ENCODE measurements at places on chromosomes 5 and 9. TPM values are rescaled to one million over a fixed set of nuclear protein-coding genes. Genes with fewer than 3 reads are reported as not detected.

GRCh38 chr9:27817747-27818146, 244.5 kb upstream of the C9orf72 start:
- no peak for DNase-seq

- DNase-seq, result no peak
These were observed 198.8 kb upstream of the S1PR3 start for GRCh38 chr9:88792502-88792901.

DNA sequence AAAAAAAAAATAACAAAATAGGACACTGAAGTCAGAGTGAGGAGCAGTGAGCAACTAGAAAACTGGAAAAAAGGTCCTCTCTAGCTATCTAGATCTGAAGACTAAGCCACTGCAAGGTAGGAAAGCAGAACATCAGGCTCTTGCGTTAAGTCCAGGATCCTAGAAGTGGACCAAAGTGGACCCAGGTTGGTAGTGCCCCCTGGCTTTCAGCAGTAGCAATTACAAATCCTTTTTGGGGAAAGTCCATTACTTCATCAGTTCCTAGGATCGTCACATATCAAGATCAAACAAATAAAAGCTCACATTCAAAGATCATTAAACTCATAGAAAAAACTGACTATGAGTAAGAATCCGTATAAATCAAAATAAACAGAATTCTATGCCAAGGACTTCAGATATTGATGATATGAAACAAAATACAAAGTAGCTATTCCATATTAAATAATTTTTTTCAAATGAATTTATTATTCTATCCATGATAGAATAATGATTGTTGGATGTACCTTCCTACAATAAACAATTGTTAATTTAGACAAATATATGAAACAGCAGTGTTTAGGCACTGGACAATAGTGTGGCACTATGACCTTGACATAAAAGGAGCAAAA, 6.5 kb upstream of the RICTOR start:
- peak; percentile 21 for DNase-seq

DNA sequence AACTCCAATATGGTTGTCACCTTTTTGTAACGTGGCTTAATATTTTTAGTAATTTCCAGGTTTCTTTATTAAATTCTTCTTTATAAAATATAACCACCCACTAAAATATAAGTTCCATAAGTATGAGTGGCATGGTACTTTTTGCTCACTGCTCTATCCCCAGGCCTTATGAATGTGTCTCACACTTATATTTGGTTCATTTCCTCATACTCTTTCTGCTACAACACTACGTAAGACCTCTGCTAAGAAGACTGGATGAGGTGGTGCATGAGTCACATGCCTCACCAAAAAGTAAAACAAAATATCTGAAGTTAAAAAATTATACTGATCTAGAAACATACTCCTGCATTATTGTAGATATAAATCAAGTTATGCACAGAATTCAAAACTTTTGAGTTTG, 400.9 kb downstream of the HCN1 start:
- DNase-seq, result no peak

GRCh38 chr9:79800578-79800977, 228.8 kb downstream of the TLE4 start:
- DNase-seq, result no peak

GRCh38 chr9:131475956-131476776, 26.6 kb upstream of the POMT1 start:
- no peak for DNase-seq

DNA sequence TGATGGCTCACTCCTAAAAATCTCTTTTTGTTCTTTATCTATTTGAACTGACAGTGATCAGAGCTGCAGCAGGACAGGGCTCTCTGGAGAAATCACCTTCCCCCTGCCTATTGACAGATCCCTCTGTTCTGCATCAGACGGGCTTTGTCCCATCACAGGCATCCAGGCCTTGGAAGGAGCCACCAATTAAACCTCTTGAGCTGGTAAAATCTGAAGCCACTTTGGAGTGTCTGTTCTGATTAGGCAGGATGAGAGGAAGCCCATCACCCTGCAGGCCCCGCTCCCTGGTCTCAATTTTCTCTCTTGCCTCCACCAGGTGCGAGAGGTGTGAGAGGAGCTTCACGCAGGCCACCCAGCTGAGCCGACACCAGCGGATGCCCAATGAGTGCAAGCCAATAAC, 97.7 kb downstream of the PRDM6 start:
- DNase-seq, result no peak

- DNase-seq, result no peak
These were observed 69.0 kb downstream of the MEF2C start for GRCh38 chr5:88813805-88814575.

DNA sequence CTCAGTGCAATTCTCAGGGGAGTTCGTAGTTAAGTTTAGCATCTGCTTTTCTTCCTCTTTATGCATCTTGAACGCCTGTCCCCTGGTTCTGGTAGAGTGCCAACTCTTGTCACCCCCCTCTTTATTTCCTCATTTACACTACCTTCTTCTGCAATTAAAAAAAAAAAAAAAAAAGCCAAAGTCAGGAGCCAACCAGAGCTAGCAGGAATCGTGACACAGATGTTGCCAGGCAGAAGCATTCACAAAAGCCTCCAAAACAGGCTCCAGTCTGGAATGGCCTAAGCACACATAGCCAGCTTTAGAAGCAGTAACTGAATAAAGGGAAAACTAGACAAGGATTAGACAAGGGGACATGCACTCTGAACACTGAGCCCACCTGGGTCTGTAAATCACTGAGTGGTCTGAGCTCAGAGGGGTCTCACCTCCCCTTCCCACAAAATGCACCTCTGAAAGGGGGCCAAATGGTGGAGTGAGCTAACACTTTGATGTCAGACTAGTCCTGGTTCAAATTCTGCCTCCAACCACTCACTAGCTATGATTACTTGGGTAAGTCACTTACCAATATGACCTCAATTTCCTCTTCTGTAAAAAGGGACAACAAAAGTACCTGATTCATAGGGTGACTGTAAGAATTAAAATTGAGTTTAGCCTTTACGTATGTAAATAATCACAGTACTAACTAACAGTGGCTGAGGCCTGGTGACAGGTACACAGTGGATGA, 2.0 kb downstream of the CD74 start:
- peak; percentile 47 for DNase-seq

- no peak for DNase-seq
These were observed 38.6 kb upstream of the GGTA1 start for GRCh38 chr9:121538221-121538620.

GRCh38 chr9:34253460-34253837, 74.6 kb downstream of the UBAP1 start:
- no peak for DNase-seq

DNA sequence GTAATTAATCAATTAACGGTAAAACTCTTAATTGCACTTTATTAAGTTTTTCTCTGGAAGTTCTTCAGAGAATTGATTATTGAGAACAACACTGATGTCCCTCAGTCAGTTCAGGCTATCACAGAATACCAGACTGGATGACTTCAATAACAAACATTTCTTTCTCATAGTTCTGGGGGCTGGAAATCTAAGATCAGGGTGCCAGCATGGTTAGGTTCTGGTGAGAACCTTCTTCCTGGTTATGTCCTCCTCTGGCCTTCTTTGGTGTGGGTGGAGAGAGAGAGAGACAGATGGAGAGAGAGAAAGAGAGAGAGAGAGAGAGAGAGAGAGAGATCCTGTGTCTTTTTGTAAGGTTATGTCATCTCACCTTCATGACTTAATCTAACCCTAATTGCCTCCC, 71.4 kb upstream of the DAP start:
- DNase-seq, result no peak

Gene AGTPBP1
- total RNA-seq, result 58.2 TPM

Gene PTPN3
- 5.4 TPM for total RNA-seq

Gene HRCT1
- not detected for total RNA-seq

Gene RIMOC1
- total RNA-seq, result 32.9 TPM

Gene SPINK13
- total RNA-seq, result not detected

Gene BARHL1
- not detected for total RNA-seq

Gene CTSV
- 4.3 TPM for total RNA-seq

Gene CARD6
- total RNA-seq, result 1.2 TPM

Gene PCDHGA11
- not detected for total RNA-seq

Gene CSNK1G3
- 56.2 TPM for total RNA-seq

Measured in activated T-cell treated with anti-CD3 and anti-CD28 coated beads, Interleukin-2, amount 50 U/mL, for 72 hours (primary cell).